ENCODE measurements at places on chromosomes 4 and X.

- peaks cover 25% of the 10 kb centered on the region for H3K4me1 ChIP-seq
- H3K27ac ChIP-seq: no peak overlapping the region
- DNase-seq: no peak
- no peaks in the 10 kb centered on the region for H3K36me3 ChIP-seq
- H3K27me3 ChIP-seq: no peaks in the 10 kb centered on the region
Observed at GRCh38 chrX:148615491-148615890, 115.1 kb downstream of the AFF2 start.

GRCh38 chrX:45980726-45981125, 564.5 kb downstream of the ZNF674 start:
- H3K36me3 ChIP-seq: no peaks in the 10 kb centered on the region
- no peaks in the 10 kb centered on the region for H3K4me1 ChIP-seq
- no peak overlapping the region for H3K27ac ChIP-seq

- H3K27me3 ChIP-seq: no peaks in the 10 kb centered on the region
- no peak overlapping the region for H3K4me3 ChIP-seq
- H3K4me1 ChIP-seq: no peaks in the 10 kb centered on the region
Observed at GRCh38 chr4:32148111-32148666, 1428.0 kb downstream of the PCDH7 start.

GRCh38 chr4:20984576-20984836, 284.2 kb downstream of the PACRGL start:
- no peak overlapping the region for H3K4me3 ChIP-seq
- no peak overlapping the region for H3K27ac ChIP-seq
- H3K4me1 ChIP-seq: no peaks in the 10 kb centered on the region
- H3K27me3 ChIP-seq: no peaks in the 10 kb centered on the region
- DNase-seq: no peak
- no peaks in the 10 kb centered on the region for H3K36me3 ChIP-seq

GRCh38 chrX:17564689-17565409, 172.4 kb upstream of the SCML1 start:
- H3K27ac ChIP-seq: no peak overlapping the region
- peaks cover 2% of the 10 kb centered on the region for H3K27me3 ChIP-seq
- DNase-seq: no peak
- H3K36me3 ChIP-seq: no peaks in the 10 kb centered on the region
- peaks cover 5% of the 10 kb centered on the region for H3K4me1 ChIP-seq

DNA sequence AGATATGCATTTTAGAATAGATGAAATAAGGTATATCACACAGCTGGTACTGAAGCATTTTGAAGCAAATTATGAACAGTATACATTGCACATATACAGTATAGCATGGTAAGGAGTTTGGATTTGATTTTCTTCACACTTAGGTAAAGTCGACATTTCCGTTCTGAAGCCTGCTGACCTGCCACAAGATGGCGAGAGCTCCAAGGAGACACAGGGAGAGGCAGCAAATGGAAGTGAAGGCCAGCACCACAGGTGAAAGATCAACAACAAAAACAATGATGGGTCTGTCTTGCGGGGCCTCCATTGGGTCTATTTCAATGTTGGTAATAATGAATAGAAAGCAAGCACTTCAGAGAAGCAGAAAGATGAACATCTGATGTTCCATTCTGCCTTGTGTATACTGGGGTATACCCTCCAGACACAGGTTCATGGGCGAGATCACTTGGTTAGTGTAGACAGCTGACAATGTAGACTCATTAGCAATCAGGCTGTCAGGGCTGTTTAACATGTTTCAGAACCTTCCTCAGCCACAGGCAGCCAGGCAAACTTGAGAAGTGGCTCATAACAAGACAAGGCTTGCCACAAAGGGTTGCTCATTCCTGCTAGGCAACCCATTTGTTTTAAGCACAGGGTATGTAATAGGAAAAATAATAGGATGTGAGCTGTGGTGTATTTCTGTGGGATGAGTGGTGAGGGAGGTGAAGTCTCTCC, 21.4 kb upstream of the NOX1 start:
- peak; percentile 8 for DNase-seq
- H3K27me3 ChIP-seq: no peaks in the 10 kb centered on the region
- no peak overlapping the region for H3K4me3 ChIP-seq
- H3K4me1 ChIP-seq: peaks cover 1% of the 10 kb centered on the region
- H3K27ac ChIP-seq: no peak overlapping the region
- H3K36me3 ChIP-seq: no peaks in the 10 kb centered on the region

DNA sequence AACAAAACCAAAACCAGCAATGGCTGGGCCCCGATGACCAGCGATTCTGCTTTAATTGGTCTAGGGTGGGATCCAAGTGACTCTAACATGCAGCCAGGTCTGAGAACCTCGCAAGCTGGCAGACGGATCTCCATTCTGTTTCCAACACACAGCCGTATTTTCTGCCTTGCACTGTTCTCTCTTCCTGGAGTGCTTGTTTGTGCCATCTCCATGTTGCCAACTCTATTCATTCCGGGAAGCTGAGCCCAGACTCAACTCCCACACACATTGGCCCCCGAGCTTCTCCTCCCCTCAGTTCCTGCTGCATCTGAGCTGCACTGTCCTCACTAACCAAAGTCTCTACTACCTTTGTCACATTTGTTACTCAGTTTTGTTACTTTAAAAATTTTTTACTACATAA, 35.6 kb downstream of the GEMIN8 start:
- H3K4me3 ChIP-seq: no peak overlapping the region
- H3K27ac ChIP-seq: no peak overlapping the region
- H3K27me3 ChIP-seq: no peaks in the 10 kb centered on the region
- no peaks in the 10 kb centered on the region for H3K36me3 ChIP-seq

DNA sequence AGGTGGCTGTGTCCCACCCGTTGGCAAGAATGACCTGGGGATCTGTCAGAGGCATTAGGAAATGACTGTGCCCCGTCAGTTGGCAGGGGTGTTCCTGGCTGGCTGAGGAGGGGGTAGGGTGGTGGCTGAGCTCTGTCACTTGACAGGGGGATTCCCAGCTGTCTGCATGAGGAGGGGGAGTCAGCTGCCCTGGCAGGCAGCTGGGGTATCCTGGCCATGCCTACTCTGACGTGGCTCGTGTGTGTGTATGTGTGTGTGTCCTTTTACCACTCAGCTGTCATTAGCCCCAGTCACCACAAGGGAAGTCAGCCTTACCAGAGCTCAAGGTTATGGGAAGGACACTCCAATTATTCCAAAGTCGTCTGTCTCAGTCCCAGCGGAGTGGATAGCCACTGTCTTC, 93.2 kb downstream of the EFNB1 start:
- H3K27me3 ChIP-seq: no peaks in the 10 kb centered on the region
- DNase-seq: no peak
- no peaks in the 10 kb centered on the region for H3K36me3 ChIP-seq
- H3K4me1 ChIP-seq: no peaks in the 10 kb centered on the region

- H3K27me3 ChIP-seq: peaks cover 4% of the 10 kb centered on the region
- no peaks in the 10 kb centered on the region for H3K4me1 ChIP-seq
- H3K27ac ChIP-seq: no peak overlapping the region
- no peak overlapping the region for H3K4me3 ChIP-seq
Observed at GRCh38 chr4:7676398-7676922, 241.7 kb upstream of the PSAPL1 start.

DNA sequence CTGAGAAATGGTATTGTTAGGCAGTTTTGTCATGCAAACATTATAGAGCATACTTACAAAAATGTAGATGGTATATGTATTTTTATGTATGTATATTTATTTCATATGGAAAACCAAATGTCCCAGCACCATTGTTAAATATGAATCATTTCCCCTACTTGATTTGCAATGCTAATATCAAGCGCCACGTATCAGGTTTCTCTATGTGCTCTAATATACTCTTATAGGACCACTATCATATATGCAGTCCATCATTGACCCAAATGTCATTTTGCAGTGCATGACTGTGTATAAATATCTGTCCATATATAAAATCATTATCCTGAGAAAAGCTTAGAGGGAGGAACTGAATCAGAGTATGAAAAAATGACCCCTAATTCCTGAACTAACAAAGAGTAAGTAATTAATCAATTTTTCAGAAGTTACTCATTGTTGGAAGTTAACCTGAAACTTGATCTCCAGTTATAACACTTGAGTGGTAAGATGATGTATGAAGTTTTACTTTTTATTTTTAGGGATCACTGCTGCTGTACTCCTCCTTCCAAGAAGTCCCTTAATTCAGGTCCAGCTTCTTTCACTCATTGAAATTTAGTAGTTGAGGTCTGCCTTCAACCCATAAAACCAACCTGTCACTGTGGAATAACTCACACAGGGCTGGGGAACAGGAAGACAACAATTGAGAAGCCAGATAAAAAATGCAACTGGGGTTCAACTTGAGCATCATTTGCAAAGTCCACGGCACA, 134.8 kb upstream of the LDB2 start:
- DNase-seq: no peak
- H3K36me3 ChIP-seq: no peaks in the 10 kb centered on the region
- no peaks in the 10 kb centered on the region for H3K4me1 ChIP-seq
- no peaks in the 10 kb centered on the region for H3K27me3 ChIP-seq
- H3K4me3 ChIP-seq: no peak overlapping the region

GRCh38 chr4:182339221-182339641, 96.0 kb downstream of the TENM3 start:
- H3K27me3 ChIP-seq: no peaks in the 10 kb centered on the region
- H3K36me3 ChIP-seq: no peaks in the 10 kb centered on the region
- H3K4me1 ChIP-seq: no peaks in the 10 kb centered on the region
- H3K27ac ChIP-seq: no peak overlapping the region
- no peak for DNase-seq
- no peak overlapping the region for H3K4me3 ChIP-seq

- no peaks in the 10 kb centered on the region for H3K36me3 ChIP-seq
- no peak for DNase-seq
- no peaks in the 10 kb centered on the region for H3K27me3 ChIP-seq
- H3K4me3 ChIP-seq: no peak overlapping the region
- H3K4me1 ChIP-seq: peaks cover 14% of the 10 kb centered on the region
Observed at GRCh38 chr4:176123710-176124407, 58.2 kb downstream of the WDR17 start.

DNA sequence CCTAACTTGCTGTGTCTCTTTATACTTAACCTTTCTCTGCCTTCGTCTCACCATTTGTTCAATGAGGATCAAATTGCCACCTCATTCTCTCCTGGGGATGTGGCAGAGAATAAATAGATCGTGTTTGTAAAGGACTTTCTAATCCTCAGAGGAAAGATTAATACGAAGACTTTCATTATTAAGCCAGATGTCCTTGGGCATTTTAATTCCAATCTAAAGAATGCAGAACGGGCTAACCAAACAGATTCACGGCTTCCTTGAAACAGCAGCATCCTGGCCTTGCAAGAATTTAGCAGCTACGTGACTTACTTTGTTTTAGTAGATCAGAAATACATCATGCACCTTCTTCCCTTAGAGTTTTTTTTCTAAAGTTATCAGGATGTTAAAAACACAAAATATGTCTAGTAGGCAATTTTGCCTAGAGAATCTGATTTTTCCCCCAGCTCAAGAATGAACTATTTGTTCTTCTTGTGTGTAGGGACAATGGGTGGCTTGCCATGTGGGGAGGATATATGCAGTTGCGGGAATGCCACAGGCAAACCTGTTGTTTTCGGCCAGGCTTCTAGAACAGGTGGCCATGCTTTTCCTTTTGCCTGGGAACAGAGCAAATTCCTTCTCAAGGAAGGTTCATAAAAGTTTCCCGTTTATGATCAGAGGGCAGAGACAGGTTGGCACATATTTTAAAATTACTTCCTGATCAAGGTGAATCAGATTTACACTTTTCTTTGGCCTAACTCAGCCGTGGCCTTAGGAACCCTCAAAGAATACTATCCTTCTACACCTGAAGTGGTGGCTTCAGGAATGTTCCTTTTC, 3.0 kb downstream of the MID1 start:
- no peaks in the 10 kb centered on the region for H3K36me3 ChIP-seq
- no peak overlapping the region for H3K4me3 ChIP-seq
- H3K4me1 ChIP-seq: peaks cover 7% of the 10 kb centered on the region
- H3K27me3 ChIP-seq: peaks cover 34% of the 10 kb centered on the region
- no peak overlapping the region for H3K27ac ChIP-seq

GRCh38 chr4:185559915-185560281, 24.6 kb upstream of the PDLIM3 start:
- no peak overlapping the region for H3K27ac ChIP-seq
- H3K36me3 ChIP-seq: no peaks in the 10 kb centered on the region
- H3K27me3 ChIP-seq: peaks cover 15% of the 10 kb centered on the region
- no peaks in the 10 kb centered on the region for H3K4me1 ChIP-seq
- no peak for DNase-seq
- no peak overlapping the region for H3K4me3 ChIP-seq

GRCh38 chr4:17664755-17665154, 50.3 kb downstream of the MED28 start:
- peaks cover 4% of the 10 kb centered on the region for H3K27me3 ChIP-seq
- no peak overlapping the region for H3K27ac ChIP-seq
- H3K4me1 ChIP-seq: no peaks in the 10 kb centered on the region
- H3K4me3 ChIP-seq: no peak overlapping the region
- DNase-seq: no peak
- no peaks in the 10 kb centered on the region for H3K36me3 ChIP-seq

DNA sequence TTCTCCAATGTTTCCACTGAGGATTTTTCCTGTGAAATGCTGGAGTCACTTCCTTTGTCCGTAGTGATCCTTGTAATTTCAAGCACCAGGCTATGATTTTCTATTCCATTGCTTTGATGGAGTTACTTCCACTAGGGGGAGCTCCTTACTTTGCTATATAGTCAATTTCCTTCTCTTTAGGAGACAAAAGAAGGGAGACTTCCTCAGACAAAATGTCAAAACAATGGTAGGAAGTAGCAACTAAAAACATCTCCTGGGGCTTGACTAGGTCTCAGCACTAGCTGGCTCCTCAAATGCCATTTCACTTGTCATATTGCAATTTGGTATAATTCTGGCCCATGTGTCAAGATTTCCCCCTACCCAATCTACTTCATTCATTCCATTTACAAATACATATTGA, 24.1 kb downstream of the ZCCHC12 start:
- H3K4me3 ChIP-seq: no peak overlapping the region
- DNase-seq: no peak
- H3K36me3 ChIP-seq: no peaks in the 10 kb centered on the region

- H3K27me3 ChIP-seq: no peaks in the 10 kb centered on the region
- no peaks in the 10 kb centered on the region for H3K4me1 ChIP-seq
- H3K27ac ChIP-seq: no peak overlapping the region
- no peak for DNase-seq
- H3K4me3 ChIP-seq: no peak overlapping the region
Observed at GRCh38 chr4:117678861-117679260, 355.4 kb upstream of the NDST3 start.

DNA sequence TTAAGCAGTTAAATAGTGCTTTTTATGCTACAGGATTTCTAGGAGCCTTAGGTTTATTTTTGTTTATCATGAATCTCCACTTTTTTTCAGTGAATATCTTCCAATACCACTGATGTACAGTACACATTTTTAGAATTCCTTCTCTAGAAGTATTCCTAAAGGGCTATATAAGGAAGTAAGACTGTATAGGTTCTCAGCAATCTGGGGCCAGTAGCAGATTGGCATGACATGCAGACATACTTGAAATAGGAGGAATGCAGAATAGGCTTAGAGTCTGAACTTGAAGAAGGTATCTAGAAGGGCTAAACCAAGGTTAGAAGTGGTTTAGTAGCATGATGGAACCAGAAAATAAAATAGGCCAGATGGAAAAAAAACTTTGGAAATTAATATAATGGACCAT, 29.8 kb downstream of the HEPH start:
- H3K4me1 ChIP-seq: peaks cover 4% of the 10 kb centered on the region
- H3K27ac ChIP-seq: no peak overlapping the region
- no peak for DNase-seq
- no peaks in the 10 kb centered on the region for H3K27me3 ChIP-seq
- no peak overlapping the region for H3K4me3 ChIP-seq
- H3K36me3 ChIP-seq: no peaks in the 10 kb centered on the region

- peaks cover 5% of the 10 kb centered on the region for H3K27me3 ChIP-seq
- H3K36me3 ChIP-seq: no peaks in the 10 kb centered on the region
- DNase-seq: no peak
- no peak overlapping the region for H3K4me3 ChIP-seq
- H3K4me1 ChIP-seq: no peaks in the 10 kb centered on the region
Observed at GRCh38 chr4:176800891-176801534, 8.3 kb upstream of the VEGFC start.

Measured in activated T-helper 2 cell treated with anti-CD3 and anti-CD28 coated beads, Interferon-gamma antibody, Interleukin-2, Interleukin-4, amounts not matched to agents 10 μg/mL and 5 μg/mL and 100 μg/mL, durations not matched to agents 14 hours and 24 hours and 36 hours (primary cell).